ENCODE measurements at places on chromosomes 3 and 15. TPM values are rescaled to one million over a fixed set of nuclear protein-coding genes. Genes with fewer than 3 reads are reported as not detected.

GRCh38 chr3:168341956-168342936 is 246.5 kb upstream of the GOLIM4 start:
- DNase-seq = no peak

GRCh38 chr3:191131305-191131704 is 67.7 kb upstream of the OSTN start:
- no peak for DNase-seq

- DNase-seq = no peak
These were observed 12.7 kb upstream of the LMCD1 start for GRCh38 chr3:8488877-8489276.

GRCh38 chr3:143287403-143287802 is 167.8 kb downstream of the CHST2 start:
- DNase-seq = no peak

DNA sequence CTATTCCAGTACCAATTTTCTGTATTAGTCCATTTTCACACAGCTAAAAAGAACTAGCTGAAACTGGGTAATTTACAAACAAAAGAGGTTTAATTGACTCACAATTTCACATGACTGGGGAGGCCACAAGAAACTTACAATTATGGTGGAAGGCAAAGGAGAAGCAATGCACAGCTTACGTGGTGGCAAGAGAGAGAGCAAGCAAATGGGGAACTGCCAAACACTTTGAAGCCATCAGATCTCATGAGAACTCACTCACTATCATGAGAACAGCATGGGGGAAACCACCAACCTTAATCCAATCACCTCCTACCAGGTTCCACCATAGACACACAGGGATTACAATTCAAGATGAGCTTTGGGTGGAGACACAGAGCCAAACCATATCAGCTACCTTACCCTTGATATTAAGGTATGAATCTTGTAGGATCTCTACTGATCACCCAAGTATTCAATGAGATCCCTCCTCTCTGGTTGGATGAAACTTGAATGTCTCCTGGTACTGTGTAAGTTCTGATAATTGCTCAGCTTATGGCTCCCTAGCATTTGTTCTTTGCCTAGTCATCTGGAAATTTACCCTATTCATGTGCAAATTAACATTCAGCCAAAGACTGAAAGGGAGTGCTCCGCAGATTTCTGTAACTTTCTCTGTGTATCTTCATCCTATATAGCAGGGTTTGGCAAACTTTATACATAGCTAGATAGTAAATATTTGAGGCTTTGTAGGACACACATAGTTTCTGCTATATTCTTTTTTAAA is 38.9 kb downstream of the MYL3 start:
- no peak for DNase-seq

DNA sequence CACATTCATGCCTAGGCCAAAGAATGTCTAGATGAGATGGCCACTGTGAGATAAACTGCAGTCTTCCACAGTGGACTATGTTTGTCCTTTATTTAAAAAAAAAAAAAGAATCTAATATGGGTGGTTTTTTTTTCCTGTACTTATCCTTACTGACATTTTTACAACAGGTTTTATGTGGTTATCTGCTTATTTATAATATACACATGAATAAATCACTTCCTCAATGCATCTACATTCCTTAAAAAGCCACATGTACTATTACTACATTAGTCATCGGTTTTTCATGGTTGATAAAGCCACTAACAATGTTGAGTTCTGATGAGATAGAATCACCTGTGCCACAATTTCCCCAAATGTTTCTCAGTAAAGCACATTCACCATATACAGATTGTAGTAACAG is 341.3 kb upstream of the THBS1 start:
- no peak for DNase-seq

DNA sequence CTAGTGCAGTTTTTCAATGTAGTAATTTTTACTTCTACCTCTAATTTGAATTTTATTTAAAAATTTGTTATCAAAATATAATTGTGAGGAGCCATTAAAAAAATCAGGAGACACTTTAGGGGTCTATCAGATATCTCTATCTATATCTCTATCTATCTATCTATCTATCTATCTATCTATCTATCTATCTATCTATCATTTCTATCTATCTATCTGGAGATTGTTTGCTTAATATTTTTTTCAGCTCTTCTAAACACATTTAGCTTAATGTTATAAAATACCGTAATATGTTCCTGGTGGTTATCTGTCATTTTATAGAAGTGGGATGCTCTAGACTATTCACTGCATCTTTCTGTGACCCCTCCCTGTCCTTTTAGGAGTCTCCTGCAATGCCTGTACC is 193.7 kb upstream of the P2RY1 start:
- DNase-seq = no peak

DNA sequence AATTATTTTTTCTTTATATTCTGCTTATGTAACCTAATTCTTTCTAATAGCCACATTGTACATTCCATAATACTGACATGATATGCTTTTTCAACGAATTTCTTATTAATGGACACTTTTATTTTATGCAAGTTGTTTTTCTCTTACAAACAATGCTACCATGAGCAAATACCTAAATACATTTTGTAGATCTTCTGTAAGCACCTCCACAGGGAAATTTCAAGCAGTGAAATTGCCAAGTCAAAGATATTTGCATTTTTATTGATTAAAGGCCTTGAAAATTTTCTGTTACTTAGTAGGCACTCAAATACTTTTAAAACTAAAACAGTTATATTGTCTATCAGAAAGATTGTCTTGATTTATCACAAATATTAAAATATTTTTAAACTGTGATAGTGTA is 79.6 kb upstream of the C3orf49 start:
- no peak for DNase-seq

GRCh38 chr3:29314727-29315088 is 33.8 kb downstream of the RBMS3 start:
- no peak for DNase-seq

DNA sequence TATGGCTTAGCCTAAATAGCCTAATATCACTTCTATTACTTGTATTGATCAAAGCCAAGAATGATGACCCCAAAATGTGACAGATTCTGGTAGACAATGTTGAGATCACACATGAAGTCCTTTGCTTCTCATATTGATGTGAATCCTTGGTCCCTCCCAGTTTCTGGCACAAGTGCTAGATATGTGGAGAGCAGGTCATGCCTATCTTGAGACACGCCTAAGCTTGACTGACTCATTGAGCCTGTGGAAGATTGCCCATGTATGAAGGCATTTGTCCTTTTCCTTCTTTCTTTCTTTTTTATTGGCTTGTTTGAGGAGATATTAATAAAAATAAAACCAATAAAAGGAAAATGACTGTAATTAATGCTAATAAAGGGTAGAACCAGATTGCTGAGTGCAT is 54.0 kb upstream of the TMEM108 start:
- no peak for DNase-seq

DNA sequence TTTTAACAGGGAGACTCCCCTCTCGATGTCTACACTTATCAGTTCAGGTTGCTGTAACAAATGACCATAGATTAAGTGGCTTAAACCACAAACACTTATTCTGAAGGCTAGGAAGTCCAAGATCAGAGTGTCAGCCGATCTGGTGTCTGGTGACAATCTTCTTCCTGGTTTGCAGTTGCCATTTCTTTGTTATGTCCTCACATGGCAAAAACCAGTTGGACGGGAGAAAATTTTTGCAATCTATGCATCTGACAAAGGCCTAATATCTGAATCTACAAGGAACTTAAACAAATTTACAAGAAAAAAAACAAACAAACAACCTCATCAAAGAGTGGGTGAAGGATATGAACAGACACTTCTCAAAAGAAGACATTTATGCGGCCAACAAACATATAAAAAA is 116.9 kb upstream of the FOXB1 start:
- no peak for DNase-seq

ROPN1 gene
- not detected for polyA plus RNA-seq

HES1 gene
- polyA plus RNA-seq = 8.3 TPM

IGSF10 gene
- not detected for polyA plus RNA-seq

MUC20 gene
- 1.3 TPM for polyA plus RNA-seq

SH3GL3 gene
- polyA plus RNA-seq = 0.05 TPM

DUOXA2 gene
- polyA plus RNA-seq = not detected

MUSTN1 gene
- 578 TPM for polyA plus RNA-seq
